NCI-H1436 (cell line): ENCODE measurements at places on chromosomes 7 and 10.

- no peak for DNase-seq
Measured at GRCh38 chr7:134307320-134307719, 9.4 kb downstream of the SLC35B4 start.

GRCh38 chr7:95316588-95316987 is 7.7 kb downstream of the PON1 start:
- no peak for DNase-seq

GRCh38 chr10:96992721-96993120 is 160.6 kb downstream of the LCOR start:
- DNase-seq, result no peak

- DNase-seq, result peak; percentile 48
Measured at GRCh38 chr7:69906283-69906995, 308.2 kb downstream of the AUTS2 start.

GRCh38 chr10:19629567-19629966 is 186.7 kb upstream of the PLXDC2 start:
- DNase-seq, result no peak

DNA sequence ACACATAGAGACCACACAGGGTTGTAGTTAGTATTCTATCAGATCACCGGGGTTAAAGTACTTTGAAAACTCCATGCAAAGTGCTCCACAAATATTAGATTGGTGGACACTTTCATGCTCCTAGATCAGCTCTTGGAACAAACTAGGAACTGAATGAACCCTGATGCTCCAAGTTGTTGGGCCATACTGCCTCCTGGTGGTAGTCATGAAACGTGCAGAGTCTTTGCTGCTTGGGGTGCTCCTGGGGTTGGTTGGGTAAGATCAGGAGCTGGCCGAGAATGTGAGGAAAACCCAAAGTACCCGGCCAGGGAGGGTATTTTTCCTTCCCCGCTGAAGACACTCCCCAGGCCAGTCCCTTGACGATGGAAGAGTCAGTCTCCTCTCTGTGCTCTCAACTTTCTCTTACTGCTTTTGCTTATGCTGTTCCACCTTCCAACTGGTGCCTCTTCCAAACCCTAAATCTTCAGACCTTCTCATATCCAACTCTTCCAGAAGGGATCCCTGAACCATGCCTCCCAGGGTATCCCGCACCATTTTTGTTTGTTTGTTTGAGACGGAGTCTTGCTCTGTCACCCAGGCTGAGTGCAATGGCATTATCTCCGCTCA is 918 bp upstream of the RPEL1 start:
- DNase-seq, result peak; percentile 7

- no peak for DNase-seq
Measured at GRCh38 chr10:43965918-43966570, 317.4 kb upstream of the ZNF32 start.

DNA sequence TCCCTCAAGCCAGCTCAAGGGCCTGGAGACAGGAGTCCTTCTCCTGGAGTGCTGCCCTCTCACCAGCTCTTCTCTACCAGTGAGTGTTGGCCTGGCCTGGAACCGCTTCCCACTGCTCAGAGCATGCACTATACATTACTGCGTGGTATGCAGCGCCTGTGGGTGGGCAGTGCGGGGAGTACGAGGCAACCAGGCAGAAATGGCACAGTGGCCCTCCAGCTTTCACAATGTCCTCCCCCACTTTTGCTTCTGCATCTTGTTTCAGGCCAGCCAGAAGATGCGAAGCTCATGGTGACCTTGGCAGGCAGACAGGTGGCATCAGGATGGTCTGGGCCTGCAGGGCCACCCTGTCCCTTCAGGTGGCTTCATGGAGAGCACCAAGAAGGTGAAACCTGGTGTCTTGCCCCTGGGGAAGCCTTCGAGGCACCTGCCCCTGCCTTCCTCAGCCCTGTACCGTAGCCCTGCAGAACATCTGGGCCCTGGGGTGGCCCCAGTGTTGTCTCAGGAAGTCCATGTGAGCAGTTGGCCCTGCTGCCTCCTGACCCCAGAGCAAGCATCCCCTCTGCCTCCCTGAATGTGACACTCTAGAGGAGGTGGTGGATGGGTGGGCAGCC is 35.8 kb downstream of the RASGEF1A start:
- DNase-seq, result no peak

GRCh38 chr7:111240371-111240770 is 149.4 kb downstream of the LRRN3 start:
- DNase-seq, result no peak

DNA sequence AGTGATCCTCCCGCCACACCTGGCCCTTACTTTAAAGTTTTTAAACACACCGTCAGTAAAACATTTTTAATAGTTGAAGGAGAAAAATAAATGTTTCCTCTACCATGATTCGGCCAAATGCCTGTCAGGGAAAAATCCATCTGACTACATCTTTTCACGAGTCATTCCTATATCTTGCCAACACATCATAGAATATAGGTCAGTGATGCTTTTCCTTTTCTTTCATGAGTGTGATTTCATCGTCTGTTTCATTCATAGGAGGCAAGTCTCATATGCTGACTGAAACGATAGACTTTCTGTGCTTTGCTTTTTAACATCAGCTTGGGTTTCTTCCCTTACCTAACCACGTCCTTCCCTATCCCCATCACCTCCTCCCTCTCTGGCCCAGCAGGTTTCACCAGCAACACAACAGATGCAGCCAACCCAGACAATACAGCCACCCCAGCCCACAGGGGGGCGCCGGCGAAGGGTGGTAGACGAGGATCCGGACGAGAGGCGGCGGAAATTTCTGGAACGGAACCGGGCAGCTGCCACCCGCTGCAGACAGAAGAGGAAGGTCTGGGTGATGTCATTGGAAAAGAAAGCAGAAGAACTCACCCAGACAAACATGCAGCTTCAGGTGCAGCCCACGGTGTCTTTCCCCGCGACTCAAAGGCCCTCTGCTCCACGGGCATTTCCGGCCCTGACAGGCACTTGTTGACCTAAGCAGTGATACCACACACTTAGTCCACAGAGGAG is 149.2 kb downstream of the TRIL start:
- DNase-seq, result no peak

DNA sequence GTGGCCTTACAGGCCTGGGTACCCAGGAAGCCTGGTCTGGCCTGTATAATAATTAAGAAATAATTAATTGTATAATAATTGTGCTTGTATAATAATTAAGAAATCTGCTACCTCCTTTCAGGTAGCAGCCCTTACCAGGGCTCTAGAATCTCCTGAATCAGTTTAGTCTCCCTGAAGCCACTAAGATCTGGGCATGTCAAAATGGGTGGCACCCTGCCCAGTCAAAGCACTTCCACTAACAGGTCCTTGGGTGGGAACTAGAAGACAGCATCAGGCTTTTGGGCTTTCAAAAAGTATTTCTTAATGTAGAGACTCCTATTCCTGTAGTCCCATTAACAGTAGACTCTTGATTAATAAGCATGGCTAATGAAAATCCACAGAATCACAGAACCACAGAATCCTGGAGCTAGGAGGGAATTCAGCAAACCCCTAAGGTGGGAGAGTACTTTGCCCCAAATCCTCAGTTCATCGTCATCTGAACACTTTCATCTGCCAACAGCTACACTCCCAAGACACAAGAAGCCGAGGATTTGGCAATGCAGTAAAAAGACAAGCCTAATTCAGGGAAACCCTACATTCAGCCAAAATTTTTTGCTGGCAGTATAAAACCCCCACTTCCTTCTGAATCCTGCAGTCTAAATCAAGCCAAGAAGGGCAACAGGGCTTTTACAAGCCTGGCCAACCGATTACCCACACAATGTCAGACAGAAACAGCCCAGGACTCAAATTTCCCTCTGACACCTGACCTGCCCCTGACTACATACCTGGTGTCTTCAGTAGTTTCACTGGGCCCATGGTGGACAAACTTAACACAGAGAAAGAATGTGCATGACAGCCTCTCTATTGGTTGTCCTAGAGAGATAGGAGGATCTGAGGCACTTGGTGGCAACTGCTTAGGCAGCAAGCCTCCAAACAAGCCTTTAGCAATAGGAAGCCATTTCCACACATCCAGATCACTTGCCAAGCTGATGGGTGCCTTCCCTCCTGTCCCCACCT is 5.9 kb upstream of the IL6 start:
- DNase-seq, result no peak

GRCh38 chr7:67661-68395 is 124.5 kb upstream of the FAM20C start:
- no peak for DNase-seq

DNA sequence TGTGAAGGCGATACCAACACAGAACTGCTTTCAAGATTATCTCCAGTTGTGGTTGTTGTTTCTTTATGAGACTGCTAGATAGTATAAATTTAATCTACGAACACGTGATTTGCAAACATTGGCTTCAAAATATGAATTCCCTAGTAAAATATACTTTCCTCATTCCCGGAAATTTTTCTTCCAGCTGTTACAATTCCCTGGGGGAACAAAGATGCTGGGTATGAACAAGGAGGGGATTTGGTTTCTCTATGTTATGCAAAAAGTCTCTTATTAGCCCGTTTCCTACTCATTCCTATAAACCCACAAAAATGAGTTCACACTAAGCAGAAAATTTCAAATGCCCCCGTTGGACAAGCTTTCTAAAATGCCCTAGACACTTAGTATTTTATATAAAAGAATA is 928.3 kb downstream of the CNTNAP2 start:
- no peak for DNase-seq

- DNase-seq, result no peak
Measured at GRCh38 chr10:49740346-49741107, 21.6 kb downstream of the OGDHL start.

DNA sequence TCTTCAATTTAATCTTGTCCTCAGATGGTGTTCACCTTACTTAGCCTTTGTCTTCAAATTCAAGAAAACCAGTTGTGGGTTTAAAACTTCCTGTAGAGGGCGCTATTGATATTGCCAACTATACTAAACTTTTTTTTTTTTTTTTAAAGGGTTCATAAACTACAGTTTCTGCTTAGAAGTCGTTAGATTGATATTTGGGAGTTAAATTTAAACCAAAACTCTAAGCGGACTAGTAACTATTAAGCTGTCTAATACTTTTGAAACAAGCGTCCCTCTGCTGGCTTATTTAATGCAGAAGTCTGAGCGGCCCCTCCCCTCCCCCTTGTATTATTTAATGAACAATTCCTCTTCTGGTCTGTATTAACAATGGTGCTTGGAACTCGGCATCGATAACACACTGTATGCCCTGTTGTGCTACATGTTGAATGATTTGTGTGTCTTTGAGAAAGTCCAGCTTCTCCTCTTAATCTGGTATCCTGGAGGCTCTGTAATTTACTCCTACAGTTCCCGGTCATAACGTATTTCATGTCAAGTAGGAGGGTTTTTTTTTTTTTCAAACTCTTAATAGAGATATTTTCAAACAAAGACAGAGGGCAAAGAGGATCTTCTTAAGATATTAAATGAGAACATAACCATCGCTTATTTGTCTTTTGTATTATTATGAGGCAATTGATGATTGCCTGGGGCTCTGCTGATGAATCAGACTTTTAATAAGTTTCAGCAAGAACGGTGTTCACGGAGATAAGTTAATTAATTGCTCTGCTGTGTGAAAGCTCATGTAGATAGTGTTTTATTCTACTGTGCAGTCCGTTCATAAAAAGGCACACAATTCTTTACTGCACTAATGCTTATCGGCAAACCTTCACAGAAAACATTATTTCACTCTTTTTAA is 22.6 kb upstream of the CREB5 start:
- peak; percentile 46 for DNase-seq

GRCh38 chr7:17495655-17496394 is 197.4 kb downstream of the AHR start:
- no peak for DNase-seq
